NCI-H1092 treated with DMSO at 0.1 percent for 48 hours (cell line): ENCODE measurements at places on chromosomes 4 and X.

- DNase-seq = no peak
Observed at GRCh38 chr4:74444891-74445642, at the start of gene AREG. AREG (plus strand) TSS chr4:74445136; CDS start chr4:74445346, 210 bp downstream.

GRCh38 chr4:25330905-25331808 is 18.6 kb downstream of the ZCCHC4 start:
- DNase-seq = no peak

GRCh38 chrX:53449632-53450031 is 15.5 kb upstream of the HSD17B10 start:
- no peak for DNase-seq

- DNase-seq = no peak
Observed at GRCh38 chr4:159071969-159072765, 30.7 kb upstream of the RAPGEF2 start.

DNA sequence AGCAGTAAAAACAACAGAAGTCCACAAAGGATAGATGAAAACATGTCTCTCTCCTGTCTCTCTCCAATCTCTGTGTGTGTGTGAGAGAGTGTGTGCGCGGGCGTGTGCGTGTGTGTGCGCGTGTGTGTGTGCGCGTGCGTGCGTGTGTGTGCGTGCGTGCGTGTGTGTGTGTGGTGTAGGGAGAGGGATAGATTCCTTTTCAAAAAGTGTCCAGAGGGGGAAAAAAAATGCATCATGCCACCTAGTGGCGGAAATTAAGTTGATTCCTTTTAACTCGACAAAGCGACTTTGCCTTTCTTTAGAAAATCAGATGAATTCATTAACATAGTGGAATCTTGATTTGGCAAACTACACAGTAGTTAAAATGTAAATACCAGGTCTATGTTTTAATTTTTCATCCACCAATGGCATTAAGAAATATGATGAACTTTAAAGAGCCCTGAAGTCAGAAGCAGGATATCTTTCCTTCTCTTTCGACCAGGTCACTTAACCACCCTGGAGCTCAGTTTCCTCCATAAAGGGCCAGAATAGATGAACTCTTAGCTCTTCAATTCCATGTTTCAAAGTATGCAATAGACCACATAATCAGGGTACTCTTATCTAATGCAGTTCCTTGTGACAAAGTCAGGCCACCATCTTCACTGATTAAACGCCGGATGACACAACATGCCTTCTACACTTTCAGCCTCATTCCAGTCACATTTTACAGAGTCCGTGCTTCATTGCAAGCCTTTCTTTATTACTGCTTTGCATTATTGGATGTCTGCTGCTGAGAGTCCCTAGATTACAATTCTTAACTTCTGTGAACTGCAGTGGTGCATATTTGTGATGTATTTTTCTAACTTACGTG is 162.8 kb downstream of the FBXO8 start:
- peak; percentile 75 for DNase-seq

DNA sequence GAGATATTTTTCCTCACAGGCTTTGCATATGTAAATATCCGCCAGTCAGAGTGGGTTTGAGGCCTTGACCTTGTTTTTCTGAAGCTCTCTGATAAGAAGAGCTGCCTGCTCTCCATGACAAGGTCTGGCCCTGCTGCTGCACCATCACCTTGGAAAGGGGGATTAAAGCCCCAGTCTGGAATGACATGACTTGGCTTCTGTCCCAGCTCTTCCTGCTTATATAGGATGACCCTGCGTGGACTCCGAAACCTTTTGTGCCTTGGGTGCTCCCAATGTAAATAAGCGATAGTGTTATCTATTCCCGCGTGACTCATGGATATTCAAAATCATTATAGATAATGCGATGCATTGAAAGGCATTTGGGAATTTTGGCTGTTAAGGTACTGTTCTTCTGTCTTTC is 139.3 kb downstream of the BMPR1B start:
- DNase-seq = no peak

DNA sequence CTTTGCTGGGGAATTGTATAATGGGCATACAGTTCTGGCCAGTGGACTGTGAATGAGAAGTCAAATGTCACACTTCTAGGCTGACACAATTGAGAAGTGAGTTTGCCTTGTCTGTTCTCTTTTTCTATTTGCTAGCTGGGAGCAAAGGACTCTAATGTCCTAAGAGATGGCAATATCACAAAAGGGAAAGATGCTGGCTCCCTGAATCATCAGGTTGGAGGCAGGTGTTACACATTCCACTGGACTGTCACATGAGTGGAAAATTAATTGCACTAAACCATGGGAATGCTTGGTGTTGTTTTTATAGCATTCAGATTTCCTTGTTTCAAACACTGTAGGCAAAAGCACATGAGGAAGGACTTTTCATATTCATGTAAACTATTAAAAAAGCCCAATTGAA is 388.3 kb downstream of the ADAM29 start:
- DNase-seq = no peak

DNA sequence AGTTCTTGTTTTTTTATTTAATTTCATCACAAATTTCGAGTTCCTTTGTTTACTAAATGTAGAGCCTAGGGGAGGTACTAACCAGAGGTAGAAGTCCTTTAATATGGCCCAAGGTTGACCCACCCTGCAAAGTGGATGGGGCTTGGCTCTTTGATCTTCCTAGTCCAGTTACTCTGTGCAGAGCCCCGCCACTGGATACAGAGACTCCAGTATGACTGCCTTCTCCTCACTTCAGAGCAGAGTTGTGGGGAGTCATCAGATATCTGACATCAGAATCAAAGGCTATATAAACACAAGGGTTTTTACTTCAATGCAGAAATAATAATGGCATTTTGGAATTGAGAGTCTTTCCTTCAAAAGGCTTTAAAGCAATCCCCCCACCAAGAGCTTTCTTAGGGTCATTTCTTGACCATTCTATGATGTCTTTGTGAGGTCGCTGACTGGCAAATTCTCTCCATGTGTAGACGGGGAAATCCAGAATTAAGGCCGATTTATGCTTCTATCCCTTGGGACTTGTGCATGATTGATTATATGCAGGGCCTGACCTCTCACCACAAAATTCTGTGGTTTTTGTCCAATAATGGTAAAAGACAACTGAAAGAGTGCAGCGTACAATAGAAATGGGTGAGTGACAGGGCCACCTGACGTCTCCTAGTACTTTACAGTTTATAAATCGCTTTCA is 88.3 kb upstream of the CITED1 start:
- DNase-seq = no peak

- no peak for DNase-seq
Observed at GRCh38 chrX:23932046-23932445, 24.2 kb downstream of the CXorf58 start.

DNA sequence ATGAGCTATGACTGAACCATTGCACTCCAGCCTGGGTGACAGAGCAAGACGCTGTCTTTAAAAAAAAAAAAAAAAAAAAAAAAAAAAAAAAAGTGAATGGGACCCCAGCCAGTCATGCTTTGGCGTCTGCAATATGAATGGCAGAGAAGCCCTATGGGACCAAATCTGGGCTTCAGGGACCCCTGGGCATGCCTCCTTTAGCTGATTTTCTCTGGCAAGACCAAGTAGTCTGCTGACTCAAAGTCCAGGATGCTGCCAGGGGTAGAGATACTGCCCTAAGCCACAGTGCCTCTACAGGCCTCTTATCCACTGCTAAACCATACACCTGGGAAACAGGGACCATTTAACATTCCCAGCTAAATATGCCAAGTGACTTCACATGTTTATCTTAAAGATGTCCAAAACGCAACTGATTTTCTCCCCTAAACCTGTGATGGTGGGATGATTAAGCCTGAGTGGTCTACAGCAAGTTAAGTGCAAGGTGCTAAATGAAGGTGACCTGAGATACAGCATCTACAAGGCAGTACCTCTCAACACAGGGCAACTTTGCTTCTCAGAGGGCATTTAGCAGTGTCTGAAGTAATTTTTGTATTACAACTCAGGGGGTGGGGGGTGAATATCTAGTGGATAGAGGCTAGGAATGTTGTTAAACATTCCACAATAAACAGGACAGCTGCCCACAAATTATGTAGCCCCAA is 5.8 kb downstream of the RPS4X start:
- DNase-seq = no peak

DNA sequence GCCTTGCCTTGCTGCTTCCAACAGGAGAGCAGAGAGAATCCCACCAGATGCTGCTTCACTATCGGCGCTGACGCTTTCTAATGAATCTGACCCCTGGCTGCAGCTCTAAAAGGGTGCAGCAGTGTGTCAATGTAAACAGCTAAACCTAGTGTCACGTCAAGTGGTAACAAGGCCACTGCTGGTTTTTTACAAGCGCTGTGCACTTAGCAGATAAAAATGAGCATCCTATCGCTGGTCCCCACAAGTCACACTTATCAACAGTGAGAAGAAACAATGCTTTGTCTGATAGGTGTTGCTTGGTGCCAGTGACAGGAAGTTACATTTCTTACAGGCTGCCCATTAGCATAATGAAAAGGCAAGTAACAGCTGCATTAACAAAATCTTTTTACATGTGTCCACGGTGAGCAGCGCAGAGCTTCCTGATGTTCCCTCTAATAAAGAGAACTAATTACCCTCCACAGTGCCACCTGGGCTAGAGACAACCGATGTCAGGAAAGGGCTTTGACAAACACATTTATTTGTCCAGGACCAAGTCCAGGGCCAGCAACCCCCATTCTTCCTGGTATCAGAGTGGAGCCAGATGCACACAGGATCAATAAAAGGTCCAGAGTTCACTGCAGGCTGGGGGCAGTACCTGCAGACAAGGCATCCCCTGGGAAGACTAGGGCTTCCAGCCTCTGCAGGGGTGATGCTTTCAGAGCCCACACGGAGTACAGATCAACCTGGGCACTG is 176.0 kb downstream of the MGST2 start:
- peak; percentile 99 for DNase-seq

DNA sequence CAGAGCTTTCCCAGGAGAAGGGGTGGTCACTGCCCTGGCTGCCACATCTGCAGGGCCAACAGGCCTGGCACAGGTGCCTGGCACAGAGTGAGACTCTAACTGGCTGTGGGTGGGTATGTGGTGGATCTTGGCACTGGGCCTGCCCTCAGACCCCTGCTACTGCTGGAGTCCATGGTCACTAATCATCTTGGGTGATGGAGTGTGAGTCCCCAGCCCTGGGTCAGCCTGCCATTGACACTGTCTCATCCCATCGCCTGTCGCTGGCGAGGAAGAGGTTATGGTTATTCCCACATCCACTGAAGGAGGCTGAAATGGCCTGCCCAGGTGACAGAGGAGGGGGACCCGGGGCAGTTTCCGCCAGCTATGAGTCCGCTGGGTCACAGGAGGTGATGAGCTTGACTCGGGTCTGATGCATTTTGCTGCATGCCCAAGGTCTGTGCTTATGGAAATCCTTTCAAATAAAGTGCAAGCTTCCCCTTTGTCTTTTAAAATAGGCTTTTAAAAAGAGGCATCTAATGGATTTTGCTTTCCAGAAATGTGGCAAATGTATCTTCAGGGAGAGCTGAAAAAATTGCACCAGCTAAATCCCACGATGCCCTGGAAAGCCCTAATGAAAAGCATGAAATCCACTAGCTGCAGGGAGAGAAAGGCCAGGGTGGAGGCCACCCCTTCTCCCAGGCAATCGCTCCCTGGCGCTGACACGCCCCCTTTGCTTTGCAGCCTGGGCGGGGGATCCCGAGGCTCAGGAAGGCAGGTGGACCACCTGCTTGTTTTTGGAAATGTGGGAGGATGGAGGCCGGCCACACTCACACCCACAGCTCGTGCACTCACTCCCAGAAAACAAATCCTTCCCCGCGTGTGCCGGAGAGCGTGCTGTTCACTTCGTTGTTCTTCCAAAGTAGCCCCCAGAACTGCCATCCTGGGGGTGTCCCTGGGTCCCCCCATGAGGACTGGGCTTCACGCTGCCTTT is 54.9 kb downstream of the ABLIM2 start:
- DNase-seq = no peak

DNA sequence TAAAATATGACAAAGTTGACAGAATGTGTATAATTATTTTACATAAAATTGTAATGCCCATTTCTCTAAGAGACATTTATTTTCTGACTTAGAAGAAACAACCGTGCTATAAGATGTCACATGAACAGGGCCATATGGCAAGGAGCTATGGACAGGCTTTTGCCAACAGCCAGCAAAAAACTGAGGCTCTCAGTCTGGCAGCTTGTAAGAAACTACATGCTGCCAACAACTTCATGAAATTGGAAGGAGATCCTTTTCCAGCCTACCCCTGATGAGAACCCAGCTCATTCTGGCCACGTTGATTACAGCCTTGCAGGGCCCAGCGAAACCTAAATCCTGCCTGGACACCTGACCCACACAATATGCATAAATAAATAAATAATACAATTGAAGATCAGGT is 250.3 kb upstream of the ARSJ start:
- DNase-seq = no peak

DNA sequence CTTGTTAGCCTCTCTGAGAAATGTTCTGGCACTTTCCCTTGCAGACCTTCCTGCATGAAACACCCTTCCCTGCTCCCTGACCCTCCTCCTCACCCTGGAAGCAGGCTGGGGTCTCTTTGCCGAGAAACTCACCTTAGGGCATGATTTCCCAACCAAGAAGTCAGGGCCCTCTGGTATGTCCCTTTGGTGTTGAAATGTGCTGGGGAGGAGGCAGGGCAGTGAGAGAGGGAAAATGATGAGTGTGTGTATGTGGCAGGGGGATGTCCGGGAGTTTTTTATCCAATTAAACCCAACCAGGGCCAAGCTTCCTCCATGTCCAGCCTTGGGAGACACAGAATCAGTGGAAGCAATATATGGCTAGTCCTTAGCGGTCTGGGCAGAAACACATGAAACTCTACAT is 5.1 kb downstream of the ELF4 start:
- no peak for DNase-seq

- DNase-seq = peak; percentile 74
Observed at GRCh38 chrX:56802921-56803849, 74.1 kb downstream of the NBDY start.

DNA sequence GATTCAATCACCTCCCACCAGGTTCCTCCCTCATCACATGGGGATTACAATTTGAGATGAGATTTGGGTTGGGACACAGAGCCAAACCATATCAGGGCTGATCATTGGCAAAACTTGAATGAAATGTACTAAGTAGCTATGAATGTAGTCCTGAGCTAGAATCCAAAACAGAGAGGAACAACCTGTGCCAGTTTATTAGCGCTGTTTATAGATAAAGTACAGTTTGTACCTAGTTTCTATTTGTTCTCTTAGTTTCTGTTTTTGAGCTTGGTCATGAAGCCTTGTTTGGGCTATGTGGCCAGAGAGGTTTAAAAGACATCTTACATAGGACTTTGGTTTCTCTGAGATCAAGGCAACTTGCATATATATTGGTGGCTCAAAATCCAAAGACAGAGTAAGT is 66.9 kb upstream of the INPP4B start:
- no peak for DNase-seq

- DNase-seq = no peak
Observed at GRCh38 chrX:100587861-100588260, 3.1 kb downstream of the TNMD start.
